ENCODE measurements at places on chromosomes 12 and 14. TPM values are rescaled to one million over a fixed set of nuclear protein-coding genes. Genes with fewer than 3 reads are reported as not detected.

Gene HOXC6
- total RNA-seq: not detected

Gene KRT75
- total RNA-seq: not detected

Gene MLXIP
- 26.0 TPM for total RNA-seq

Gene PTGDR
- total RNA-seq: 0.43 TPM

Gene SLC8A3
- 0.54 TPM for total RNA-seq

Gene SLCO1B1
- not detected for total RNA-seq

Gene TOMM20L
- total RNA-seq: not detected

Gene KRT71
- total RNA-seq: not detected

Gene RNASE3
- not detected for total RNA-seq

Gene INHBC
- 0.16 TPM for total RNA-seq

Gene KRT78
- not detected for total RNA-seq

Gene SLC7A8
- 1.9 TPM for total RNA-seq

Gene PLCZ1
- not detected for total RNA-seq

Gene PCK2
- 93.1 TPM for total RNA-seq

Gene MYL6B
- 66.9 TPM for total RNA-seq

Gene CFAP73
- 1.9 TPM for total RNA-seq

Gene PTGER2
- 19.9 TPM for total RNA-seq

Gene IRF2BPL
- total RNA-seq: 36.2 TPM

Gene CRACR2A
- total RNA-seq: 24.7 TPM

Gene RPS29
- total RNA-seq: 2,284 TPM

Gene DDX11
- 143 TPM for total RNA-seq

Gene C12orf50
- total RNA-seq: not detected

Gene OTOGL
- total RNA-seq: not detected

Gene ENDOU
- total RNA-seq: not detected

Gene PLEKHG3
- 2.8 TPM for total RNA-seq

Gene KRT74
- total RNA-seq: not detected

Gene SRRM4
- total RNA-seq: not detected

Gene MAP3K12
- total RNA-seq: 8.2 TPM

Gene TMCC3
- 0.25 TPM for total RNA-seq

Gene RAD51AP1
- total RNA-seq: 44.7 TPM

Gene SLC25A21
- total RNA-seq: not detected

Gene FOXA1
- not detected for total RNA-seq

Gene RNF41
- total RNA-seq: 23.4 TPM

Gene RILPL1
- total RNA-seq: 2.9 TPM

Gene SALL2
- total RNA-seq: 3.5 TPM

Gene CPNE8
- 1.7 TPM for total RNA-seq

Gene OASL
- 11.4 TPM for total RNA-seq

Gene SUDS3
- 18.0 TPM for total RNA-seq

Gene RERGL
- not detected for total RNA-seq
